ENCODE measurements at places on chromosomes 6 and 20. TPM values are rescaled to one million over a fixed set of nuclear protein-coding genes. Genes with fewer than 3 reads are reported as not detected.

COL12A1 gene
- total RNA-seq, result 443 TPM

EYA4 gene
- 31.4 TPM for total RNA-seq

PRPF6 gene
- 62.5 TPM for total RNA-seq

DNA sequence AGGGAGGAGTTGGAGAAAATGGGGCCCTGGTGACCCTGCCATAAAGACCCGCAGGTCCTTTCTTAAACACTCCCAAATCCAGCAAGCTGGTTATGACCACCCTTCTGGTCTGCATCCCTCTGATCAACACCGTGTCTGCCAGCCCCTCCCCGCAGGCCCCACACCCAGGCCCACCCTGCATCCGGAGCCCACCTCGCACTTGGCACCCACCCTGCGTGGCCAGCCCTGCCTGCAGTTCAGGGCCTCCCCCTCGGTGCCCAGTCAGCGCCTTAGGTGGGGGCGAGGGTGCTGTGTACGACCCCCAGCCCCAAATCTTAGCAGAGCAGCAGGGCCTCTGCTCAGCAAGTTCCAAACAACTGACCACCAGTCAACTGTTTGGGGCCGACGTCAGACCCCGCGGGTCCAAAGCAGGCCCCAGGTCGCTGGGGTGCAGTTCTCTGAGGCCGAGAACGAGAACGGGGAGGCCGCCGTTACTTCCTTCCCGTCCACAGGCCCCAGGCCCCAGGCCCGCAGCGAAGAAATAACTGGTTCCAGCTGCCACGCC is 1.2 kb downstream of the ACSS1 start:
- no peak for DNase-seq
